NCI-H460 (cell line): ENCODE measurements at places on chromosomes 7 and 10. TPM values are rescaled to one million over a fixed set of nuclear protein-coding genes. Genes with fewer than 3 reads are reported as not detected.

CALHM3 gene
- not detected in 2 replicates for total RNA-seq

DNA sequence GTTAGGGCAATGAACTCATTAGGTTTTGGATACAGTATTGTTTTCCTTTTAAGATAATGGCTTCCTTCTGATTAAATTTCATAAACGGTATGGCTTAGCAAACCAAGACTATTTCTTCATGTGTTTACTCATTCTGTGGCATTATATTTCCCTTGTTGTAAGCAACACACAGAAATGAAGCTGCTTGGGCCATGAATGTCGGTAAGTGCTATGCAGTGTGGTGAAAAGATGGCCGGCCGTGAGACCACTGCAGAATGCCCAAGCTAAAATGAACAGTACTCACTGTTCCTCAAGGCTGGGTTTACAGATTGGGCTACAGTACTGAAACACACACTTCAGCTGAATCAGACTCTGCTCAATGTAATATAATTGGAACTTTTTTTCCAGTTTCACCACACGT lies 8.1 kb downstream of the APBB1IP start:
- no peak for DNase-seq

LRIT1 gene
- not detected in 2 replicates for total RNA-seq

GRCh38 chr10:120477743-120478141 lies 20.7 kb downstream of the PLPP4 start:
- no peak for DNase-seq

FAM131B gene
- total RNA-seq = 0.06 and 0.10 TPM in 2 replicates
